ENCODE measurements at places on chromosomes 7 and 10. TPM values are rescaled to one million over a fixed set of nuclear protein-coding genes. Genes with fewer than 3 reads are reported as not detected.

Gene GPR141
- total RNA-seq = not detected

Gene IRF5
- total RNA-seq = 8.0 TPM

Gene NPSR1
- total RNA-seq = not detected

Gene PDIA4
- total RNA-seq = 163 TPM

Gene NUTM2B
- 1.5 TPM for total RNA-seq

Gene CLCN1
- not detected for total RNA-seq

Gene PPP1R3C
- total RNA-seq = not detected

Gene ZNF425
- total RNA-seq = 1.4 TPM

All from T-helper 2 cell treated with Interferon-gamma antibody and Interleukin-4, amounts not matched to agents 100 ng/mL and 5 ng/mL, for 36 hours (primary cell).